Forelimb muscle (tissue), 1 donor: ENCODE measurements at places on chromosomes 5 and 9.
A peak's percentile ranks its signal among the peaks of the same experiment; 100 is the strongest.

GRCh38 chr9:68798423-68798822 lies 93.4 kb downstream of the PIP5K1B start:
- no peak for DNase-seq

DNA sequence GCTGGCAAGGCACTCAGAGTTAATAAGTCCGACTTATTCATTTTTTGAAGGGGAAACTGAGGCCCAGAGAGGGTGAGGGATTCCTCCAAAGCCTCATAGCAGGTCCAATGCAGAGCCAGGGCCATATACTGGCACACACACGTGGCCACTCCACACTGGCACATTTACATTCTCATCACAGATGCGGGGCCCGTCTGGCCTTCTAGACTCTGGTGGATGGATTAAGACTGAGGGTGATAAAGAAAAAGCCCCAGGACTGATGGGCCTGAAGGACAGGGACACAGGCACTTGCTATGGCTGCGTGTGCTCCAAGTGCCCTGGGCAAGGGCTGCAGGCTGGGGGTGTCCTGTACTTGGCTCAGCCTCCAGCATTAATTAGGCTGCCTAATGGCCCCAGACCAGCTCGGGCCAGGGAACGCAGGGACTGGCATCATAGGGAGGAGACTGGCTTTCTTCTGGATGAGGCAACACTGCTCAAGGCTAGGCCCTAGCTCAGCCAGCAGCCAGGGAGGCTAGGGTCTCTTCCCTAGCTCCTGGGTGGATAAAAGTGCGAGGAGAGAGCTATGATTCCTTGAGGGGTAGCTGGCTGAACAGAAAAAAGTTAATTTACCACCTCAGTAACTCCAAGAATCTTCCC lies 28.5 kb upstream of the CSF1R start:
- no peak for DNase-seq

GRCh38 chr9:108720191-108720642 lies 135.6 kb downstream of the ACTL7B start:
- no peak for DNase-seq

GRCh38 chr9:1386420-1386819 lies 336.3 kb downstream of the DMRT2 start:
- no peak for DNase-seq

GRCh38 chr5:37742111-37742510 lies 97.7 kb downstream of the GDNF start:
- no peak for DNase-seq

GRCh38 chr5:143130613-143131305 lies 272.7 kb downstream of the NR3C1 start:
- DNase-seq, result no peak

- peak; percentile 98 for DNase-seq
Observed at GRCh38 chr9:107631788-107632187, 142.2 kb upstream of the KLF4 start.

GRCh38 chr9:87865626-87866025 lies 17.1 kb upstream of the SPATA31E1 start:
- no peak for DNase-seq

DNA sequence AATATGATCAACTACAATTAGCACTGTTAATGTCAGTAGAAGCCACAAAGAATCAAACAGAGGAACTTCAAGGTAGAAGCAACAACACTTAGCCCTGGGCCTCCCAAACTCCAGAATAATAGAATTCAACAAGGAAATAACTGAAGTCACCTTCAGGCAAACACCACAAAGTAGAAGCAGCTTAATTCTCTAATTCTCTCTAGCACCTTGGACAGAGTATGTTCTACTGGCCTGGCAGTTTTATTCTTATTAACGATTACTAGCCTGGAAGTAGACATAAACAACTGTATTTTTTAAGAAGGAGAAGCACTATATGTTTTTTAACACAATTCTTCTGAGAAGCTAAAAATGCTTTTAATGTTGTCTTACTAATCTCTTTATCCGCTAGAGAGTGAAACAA lies 911.9 kb downstream of the DTWD2 start:
- DNase-seq, result no peak

GRCh38 chr9:98547606-98548005 lies 161.1 kb downstream of the GABBR2 start:
- no peak for DNase-seq

DNA sequence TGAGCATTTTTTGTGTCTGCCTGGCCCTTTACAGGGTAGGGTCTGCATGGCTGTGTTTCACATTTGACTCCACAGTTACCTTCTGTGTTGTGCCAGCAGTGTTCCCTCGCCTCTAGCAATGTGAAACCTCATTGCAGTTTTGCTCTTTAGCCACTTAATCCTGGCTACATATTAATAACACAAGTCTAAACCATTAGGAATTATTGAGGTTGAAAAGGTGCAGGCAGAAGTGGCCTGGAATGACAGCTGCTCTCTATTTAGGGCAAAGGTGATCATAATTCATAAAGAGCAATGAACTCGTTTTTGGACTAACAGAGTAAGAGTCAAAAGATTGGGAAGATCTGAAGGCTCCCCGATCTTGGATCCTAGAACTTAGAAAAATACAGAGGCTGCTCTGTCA lies 176.7 kb upstream of the RAD23B start:
- DNase-seq, result no peak

- DNase-seq, result no peak
Observed at GRCh38 chr9:33471361-33471760, 2.4 kb downstream of the NOL6 start.

GRCh38 chr9:89789922-89790510 lies 185.2 kb downstream of the GADD45G start:
- no peak for DNase-seq

GRCh38 chr9:27085456-27085855 lies 23.6 kb upstream of the TEK start:
- no peak for DNase-seq

- DNase-seq, result peak; percentile 77
Observed at GRCh38 chr5:42518595-42519221, 95.5 kb downstream of the GHR start.

DNA sequence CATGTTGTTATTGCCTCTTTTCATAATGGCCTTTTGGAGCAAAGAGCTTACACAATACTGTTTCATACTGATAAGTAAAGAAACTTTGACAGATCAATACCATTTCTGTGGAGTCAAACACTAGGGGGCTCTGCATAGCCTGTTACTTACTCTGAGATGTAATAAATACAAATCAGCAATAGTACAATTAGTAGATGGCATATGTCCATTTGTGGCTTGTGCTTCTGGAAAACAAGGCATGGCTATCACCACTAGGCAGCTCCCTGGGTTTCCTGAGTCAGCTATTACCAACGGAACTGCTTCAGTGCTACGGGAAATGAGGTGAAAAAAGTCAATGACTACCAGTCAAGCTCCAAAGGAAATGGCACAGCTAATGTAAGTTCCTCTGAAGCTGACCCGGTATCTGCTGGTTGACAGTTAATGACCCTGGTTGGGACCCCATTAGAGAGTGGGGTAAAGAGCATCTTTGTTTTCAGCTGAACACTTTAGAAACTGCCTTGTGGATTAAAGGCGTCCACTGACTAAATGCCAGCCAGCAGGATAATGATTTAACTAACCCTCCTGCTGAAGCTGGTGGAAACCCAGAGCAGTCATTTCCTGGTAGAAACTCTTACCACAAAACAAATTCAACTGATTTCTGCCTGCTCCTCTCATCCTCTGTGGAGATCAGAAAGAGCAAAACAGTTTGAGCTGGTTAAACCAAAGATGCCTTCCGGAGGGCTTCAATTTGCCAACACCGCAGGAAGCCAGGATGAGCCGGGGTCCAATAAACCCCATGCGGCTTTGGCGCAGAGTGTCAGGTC lies 69.0 kb upstream of the FAM169A start:
- no peak for DNase-seq

GRCh38 chr9:104779946-104780535 lies 16.1 kb downstream of the NIPSNAP3B start:
- no peak for DNase-seq

DNA sequence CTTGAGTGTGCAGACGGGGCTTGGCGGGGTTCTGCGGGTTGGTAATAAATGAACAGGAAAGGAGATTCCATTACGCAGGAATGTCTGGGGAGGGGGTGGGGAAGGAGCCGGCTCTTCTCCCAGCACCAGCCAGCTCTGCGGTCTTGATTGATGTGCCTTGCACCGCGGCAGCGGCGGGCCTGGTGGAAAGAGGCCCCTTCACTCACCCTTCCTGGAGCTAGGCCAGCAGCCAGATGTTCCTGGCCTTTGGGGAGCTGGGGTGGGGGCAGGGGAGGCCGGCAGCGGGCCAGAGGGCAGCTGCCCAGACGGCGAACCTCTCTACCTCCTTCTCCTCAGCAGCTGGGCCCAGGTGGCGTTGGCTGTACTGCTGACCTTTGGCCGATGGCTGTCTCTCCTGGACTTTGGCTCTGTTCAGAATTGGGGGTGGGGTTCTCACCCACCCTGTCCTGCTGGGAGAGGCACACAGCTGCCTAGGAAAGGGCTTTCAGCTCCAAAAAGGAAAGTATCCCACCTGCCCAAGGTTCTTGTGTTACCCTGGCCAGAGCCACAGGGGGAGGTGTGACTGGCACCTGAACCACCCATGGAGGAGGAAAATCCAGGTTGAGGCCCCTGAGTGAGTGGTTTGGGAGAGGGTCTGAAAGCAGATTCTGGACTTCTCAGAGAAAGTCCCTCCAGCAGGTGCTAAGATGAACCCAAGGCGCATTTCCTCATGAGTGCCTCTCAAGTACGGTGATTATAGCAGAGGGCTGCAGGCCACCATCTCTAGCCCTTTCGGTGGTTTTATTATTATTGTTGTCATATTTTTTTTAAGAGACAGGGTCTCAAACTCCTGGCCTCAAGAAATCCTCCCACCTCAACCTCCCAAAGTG lies 58.0 kb upstream of the SYNPO start:
- DNase-seq, result no peak

- no peak for DNase-seq
Observed at GRCh38 chr5:136375920-136376319, 10.6 kb upstream of the TRPC7 start.

- no peak for DNase-seq
Observed at GRCh38 chr5:156883316-156883875, 33.3 kb downstream of the PPP1R2B start.

DNA sequence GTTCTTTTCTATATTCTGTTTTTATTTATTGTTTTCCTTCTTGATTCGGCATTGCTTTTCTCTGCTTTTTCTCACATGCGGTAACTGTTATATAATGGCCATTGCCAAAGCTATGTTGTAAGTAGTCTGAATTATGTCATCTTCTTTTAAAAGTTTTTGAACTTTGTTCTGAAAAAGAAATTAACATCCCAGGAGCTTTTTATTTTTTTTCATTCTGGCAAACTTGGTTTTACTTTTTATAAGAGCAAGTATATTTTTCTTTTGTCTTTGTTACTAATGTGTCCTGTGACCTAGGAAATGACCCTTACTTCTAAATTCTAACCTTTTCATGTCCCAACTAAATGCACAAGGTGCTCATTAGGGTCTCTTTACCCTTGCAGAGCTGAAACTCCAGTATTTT lies 26.7 kb upstream of the IZUMO3 start:
- DNase-seq, result peak; percentile 60

DNA sequence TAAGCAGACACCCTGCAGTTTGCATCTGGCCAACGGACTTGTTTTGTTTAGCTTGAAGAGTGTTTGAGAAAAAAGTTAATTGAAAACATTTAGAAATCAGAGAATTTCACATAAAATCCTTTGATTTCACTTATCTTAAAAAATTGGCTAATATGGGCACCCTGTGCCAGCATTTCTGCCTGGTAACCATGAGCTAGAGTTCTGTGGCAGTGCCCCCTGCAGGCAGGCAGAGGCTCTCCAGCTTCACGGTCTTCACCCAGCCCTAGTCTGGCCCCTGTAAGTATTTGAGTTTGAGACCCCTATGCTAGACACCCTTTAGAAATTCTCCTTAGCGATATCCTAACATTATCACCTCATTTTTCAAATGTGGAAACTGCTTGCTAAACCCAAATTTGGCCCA lies 18.8 kb upstream of the FANCC start:
- DNase-seq, result no peak

DNA sequence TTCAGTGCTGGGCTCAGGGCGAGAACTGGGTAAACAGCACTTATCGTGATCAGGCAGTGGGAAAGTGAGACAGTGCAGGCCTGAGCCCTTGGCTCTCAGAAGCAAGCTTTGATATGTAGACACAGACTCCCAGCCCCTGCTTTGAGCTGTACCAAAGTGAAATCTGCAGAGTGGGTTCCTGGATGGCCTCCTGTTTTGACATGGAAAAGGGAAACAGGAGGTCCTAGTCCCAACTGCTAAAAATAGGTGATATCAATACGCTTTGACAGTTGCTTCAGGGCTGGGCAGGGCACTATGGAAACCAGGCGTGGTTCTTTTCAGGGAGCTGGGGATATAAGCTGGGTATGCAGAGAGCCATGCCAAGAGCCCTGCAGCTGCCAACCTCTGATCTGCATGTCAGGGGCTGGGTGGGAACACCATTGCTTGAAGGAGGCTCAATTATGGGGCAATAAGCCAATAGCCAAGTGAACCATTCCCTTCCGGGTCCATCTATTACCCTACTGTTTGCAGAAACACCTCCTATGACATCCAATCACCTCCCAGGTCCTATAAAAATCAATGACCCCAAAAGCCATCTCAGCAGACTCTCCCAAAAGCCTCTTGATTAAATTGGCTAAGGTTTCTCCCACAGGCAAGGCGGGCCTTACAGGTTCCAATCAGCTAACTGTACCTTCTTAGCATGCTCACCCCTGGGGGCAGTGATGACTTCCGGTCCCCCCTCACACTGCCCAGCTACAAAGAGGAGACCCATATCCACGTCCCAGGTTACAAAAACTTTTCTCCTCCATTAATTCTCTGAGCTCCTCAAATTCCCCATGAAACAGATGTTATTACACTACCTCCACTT lies 45.8 kb downstream of the EPB41L4B start:
- DNase-seq, result no peak

DNA sequence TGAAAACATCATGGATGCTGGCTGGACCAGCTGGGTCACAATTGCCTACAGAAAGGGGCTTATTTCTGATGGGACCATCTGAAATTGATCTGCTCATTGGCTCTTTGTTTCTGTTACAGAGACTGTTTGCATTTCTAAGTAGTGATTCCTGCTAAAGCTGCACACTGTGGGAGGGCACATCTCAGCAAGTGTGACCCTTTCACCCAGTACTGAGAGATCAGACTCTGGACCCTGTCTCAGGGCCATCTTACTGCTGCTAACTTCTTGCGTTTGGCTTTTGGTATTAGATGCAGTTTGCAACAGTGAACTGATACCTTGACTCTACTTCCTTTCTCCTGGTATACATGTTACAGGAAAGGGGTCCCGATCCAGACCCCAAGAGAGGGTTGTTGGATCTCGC lies 24.5 kb upstream of the KDM4C start:
- DNase-seq, result no peak

GRCh38 chr5:37740331-37741066 lies 99.3 kb downstream of the GDNF start:
- DNase-seq, result no peak

DNA sequence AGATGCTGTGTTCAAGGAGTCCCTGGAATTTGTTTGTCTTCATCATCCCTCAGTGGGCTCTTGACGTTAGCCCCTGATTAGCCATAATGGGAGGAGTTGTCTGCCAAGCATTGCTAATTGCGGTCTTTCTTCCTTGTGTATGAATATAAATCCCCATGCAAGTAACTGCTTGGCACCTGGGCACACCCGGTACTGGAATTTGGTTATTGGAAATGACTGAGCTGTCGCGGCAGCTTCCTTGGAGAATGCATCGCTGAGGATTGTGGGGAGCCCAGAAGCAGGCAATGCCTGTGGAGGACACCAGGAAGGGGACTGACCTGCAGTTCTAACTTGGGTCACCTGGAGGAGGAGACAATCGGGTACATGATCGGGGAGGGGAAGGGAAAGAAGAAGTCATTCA lies 53.3 kb upstream of the CTSL start:
- no peak for DNase-seq

GRCh38 chr5:180950291-180950949 lies 38.2 kb upstream of the BTNL3 start:
- no peak for DNase-seq
